Globus pallidus (tissue), 1 donor: ENCODE measurements at places on chromosomes 1 and 21.

DNA sequence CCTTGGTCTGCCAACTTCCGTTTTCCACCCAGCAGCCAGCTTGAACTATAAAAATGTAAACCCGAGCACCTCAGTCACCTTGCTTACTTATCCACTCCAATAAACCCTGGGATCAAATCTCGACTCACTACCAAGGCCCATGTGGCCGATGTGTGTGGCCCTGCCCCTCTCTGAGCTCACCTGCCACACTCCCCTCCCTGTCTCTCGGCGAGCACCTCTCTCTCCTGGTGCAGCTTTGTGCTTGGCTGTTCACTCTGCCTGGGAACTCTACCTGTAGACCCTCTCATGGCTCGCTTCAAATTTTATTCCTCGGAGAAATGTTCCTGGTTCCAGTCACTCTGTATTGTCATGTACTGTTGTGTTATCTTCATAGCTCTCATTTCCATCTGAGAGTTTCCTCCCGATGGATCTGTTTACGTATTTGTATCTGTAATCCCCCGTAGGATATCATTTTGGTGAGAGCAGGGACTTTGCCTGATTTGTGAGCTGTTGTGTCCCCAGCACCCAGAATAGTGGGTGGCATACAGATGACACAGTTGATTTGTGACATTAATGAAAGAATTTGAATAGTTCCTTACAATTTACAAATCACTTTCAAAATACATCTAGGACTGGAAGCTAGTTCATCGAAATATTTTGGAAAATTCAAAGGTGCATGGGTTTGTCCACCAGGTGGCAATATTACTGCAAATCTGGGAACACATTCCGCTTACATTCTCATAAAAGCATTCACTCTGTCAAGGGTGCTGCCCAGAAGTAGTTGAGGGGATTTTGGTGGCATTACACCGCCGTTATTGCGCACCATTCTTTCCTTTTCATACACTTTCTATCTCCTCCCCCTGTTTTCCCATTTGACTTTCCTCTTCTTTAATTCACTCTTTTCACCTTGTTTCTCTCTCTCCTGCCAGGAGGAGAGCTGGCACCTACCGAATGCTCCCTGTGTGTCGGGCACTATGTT is 95.3 kb downstream of the ABCA4 start:
- DNase-seq: peak; percentile 34

DNA sequence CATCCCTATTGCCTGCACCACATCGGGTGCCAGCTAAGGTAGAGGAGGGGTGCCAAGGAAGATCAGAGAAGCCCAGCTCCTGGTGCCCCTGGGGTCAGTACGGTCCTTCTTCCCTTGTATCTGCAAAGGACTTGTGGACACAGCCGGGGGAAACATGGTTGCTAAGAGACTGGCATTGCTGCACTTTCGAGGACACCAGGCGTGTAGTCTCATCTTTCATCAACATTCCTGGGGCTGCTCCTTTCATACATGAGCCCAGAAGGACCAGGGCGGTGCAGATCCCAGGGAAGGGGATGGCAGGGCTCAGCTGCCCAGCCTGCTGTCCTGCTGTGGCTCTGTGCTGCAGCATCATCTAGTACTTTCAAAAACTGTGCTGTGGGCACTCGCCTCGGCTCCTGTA is 61.0 kb downstream of the RUNX1 start:
- DNase-seq: no peak

DNA sequence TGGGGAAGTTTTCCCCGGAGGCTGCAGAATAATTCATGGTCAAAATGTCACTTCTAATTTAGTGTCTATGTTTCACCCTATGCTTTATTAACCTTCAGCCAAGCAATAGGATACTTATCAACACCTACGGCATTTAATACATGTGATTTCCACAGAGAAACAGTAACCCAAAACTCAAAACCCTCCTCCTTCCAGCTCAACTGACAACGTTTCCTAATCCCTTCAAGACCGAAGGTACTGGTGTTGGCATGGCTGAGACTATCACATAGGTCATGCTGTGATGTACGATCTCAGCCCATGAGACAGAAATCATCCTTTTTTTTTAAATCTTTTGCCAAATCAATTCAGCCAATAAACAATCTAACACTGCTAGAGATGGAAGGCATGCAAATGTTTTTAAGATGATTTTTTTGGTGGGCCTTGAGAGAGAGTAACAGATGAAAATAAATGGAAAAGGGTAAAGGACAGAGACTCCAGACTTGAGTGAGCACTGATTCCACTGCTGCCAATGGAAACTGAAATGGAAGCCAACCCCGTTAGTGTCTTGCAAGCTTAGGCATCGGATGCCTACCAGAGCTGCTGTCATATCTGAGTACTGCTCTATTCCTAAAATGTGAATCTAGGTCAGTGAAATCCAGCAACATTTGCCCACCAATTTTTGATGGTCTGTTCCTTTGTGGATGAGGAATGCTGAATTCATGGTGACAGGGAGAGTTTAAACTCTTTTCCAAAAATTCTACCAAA is 63.4 kb upstream of the BCL10 start:
- no peak for DNase-seq

DNA sequence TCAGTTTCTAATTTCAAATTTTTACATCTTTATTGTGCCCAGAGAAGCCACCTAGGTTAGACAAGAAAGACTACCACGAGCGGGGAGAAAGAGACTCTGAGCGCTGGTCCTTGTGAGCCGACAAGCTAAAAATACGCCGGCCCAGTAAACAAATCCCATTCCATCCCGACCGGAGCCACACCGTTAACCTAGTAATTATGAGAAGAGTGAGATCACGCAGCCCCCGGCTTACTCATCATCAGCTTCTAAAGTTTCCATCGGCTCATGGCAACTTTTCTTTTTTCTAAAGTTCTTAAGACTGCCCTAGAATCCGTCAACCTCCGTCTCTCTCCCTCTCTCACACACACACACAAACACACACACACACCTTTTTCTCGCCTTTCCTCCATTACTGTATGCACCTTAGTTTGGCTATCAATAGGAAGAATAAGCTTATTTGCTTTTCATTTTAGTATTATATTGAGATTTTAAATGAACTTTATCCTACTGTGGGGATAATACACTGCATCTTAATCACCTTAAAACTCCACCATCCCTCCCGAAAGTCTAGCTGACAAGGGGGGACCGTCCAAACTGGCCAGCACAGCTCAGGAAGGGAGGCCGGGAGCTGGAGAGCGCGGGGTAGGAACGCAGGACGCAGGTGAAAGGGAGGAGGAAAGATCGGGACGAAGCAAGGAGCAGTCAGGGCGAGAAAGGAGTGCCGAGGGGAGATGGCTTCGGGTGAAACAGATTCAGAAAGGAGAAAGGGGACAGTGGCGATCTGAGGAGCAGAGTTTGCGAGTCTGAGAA is 728 bp downstream of the OTUD7B start:
- DNase-seq: peak; percentile 66
